ENCODE measurements at places on chromosomes 3 and 15.

DNA sequence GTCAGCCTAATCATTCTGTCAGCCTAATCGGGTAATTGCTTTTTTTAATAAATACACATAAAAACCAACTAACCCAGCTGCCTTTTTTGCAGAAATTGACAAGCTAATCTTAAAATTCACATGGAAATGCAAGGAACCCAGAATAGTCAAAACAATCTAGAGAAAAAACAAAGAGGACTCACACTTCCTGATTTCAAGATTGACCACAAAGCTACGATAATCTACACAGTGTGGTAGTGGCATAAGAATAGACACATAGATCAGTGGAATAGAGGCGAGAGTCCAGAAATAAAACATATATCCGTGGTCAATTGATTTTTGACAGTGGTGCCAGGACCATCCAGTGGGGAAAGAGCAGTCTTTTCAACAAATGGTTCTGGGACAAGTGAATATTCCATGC, 2.4 kb upstream of the C3orf20 start:
- no peak for DNase-seq

- DNase-seq: no peak
These were observed 33.6 kb downstream of the VPS13C start for GRCh38 chr15:62026487-62027262.

- DNase-seq: no peak
These were observed 6.6 kb downstream of the PLS1 start for GRCh38 chr3:142602619-142603385.

DNA sequence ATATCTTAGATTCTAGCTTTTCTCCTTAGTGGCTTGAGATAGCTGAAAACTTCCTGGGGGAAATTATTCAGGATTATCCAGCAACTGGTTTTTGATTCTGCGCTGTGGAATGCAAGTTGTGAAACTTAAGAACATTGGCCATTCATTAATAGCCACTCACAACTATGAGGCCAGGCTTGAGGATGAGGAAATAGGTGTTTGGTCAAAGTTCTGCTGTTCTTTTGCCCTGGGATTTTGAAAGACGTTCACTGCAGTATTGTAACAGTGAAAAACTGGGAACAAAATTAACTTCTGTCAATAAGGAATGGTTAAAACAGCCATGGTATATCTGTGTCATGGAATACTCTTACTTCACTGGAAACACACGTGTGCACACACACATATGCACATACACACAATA, 44.1 kb downstream of the CTXND1 start:
- no peak for DNase-seq

- no peak for DNase-seq
These were observed 32.8 kb downstream of the SCN5A start for GRCh38 chr3:38616658-38617057.

DNA sequence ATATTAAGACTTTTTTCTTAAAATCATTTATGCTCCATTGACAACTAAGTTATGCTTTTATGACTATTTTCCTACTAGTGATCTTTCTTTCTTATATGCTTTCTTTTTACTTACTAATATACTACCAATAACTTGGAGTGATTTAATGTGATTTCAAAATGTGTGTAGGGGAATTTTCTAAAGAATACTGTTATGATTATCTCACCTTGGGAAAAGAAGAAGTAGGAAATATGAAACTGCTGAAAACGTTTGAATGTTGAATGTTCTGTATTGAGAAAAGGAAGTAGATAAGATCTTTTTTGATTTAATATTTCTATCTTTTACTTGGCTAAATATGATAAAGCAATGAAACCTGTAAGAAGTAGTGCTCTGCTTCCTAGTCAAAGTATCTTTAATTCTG, 7.8 kb upstream of the CD200R1 start:
- no peak for DNase-seq

DNA sequence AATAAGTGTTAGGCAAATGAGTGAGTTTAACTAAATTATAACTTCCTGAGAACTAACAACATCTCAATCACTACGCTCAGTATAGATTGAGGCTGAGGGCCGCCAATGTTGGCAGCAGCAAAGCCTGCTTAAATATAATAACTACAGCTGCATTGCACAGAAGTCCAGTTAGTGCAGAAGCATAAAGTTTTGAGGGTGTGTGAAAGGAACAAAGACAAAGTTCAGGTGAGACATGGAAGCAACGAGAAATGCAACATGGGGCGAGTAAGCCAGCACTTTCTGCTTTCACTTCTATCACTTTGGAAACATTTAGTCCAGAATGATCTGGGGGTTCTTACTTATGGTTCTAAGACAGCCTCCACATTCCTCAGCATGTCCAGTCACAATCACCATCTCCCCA, 1052.3 kb upstream of the CFAP20DC start:
- no peak for DNase-seq

DNA sequence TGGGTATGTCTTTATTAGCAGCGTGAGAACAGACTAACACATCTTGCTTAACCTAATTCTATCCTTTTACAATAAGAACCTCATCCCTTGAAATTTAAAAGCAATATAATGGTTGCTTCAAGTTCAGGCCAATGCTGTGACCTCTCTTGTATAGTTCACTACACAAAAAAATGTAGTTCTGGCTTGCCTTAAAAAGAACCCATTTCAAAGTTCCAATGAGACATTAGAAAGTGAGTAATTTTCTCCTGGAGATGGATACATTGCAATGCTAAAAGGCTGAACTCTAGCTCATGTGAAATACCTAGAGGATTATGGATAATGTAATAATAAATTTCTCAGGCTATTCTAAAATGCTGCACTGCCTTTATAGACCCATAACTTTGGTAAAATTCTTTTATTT, 47.8 kb downstream of the ATP13A4 start:
- no peak for DNase-seq

GRCh38 chr3:30324587-30324986, 281.8 kb upstream of the TGFBR2 start:
- DNase-seq: peak; percentile 85

DNA sequence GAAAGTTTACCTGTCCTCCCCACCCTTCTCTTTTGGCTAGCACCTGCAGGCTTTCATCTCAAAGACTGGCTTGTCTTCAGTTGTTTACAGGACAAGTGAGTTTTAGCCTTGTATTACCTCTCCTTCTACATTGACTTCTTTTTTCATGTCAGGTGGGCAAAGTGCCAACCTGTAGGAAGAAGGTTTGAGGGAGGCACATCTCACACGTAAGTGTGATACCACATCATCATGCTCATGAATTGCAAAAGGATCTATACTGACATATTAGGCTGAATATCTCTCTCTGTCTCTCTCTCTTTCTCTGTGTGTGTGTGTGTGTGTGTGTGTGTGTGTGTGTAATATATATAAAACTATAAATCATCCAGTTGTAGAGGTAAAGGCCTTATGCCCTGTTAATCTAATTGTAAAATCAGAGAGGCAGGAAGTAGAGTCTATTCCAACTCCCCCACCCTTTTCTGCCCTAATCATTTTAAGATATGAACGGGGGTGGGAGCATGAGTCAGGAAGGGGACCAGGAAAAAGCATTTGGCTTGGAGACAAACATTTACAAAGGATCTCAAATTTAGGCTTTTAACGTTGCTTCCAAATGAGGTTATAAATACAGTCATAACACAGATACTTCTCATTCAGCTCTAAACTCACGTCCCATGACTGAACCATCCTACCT, 107.0 kb upstream of the PFN2 start:
- no peak for DNase-seq

DNA sequence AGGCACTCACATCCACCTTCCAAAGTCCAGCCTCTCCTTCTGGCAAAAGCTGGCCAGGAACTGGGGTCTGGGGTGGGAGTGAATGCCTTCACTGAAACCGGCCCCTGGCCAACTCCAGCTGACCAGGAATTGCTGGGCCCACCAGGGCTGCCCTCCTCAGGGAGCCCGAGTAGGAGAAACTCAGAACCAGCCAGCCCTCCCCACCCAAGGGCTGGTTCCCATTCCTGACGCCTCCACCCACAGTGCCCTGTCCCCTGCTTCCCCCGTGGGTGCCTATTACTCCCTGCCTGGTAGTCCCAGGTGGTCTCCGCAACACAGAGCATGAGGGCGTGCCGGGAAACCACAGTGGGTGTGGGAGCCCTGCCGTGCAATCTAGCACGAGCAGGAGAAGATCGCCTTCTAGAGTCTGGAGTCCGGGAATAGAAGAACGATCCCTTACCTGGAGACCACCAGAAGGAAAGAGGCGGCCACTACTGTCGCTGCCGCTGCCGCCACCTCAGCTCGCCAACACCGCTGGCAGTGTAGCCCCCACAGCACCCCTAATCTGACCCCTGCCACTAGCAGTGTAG, 178.8 kb downstream of the POTEB3 start:
- DNase-seq: no peak

GRCh38 chr15:98803228-98804056, 155.1 kb downstream of the IGF1R start:
- no peak for DNase-seq

GRCh38 chr3:31532587-31533168, at the start of gene STT3B:
Gene STT3B, plus strand, starts transcription at chr3:31532925. Its CDS starts 74 bp downstream, at chr3:31532999.
- DNase-seq: no peak

DNA sequence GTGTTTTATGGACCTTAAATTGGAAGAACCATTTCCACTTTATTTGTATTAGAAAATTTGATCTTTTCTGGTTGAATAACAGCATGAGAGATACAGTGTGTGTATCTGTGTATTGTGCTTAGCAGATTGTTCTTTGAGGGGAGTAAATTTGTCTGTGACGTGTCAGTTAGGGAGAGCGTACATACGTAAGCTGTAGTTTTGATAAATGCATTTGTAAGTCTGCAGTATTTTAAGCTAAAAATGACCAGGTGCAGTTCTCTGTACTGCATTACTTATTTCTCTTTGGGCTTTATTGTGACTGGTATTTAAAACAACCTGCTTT, 264.8 kb downstream of the ROBO2 start:
- no peak for DNase-seq

DNA sequence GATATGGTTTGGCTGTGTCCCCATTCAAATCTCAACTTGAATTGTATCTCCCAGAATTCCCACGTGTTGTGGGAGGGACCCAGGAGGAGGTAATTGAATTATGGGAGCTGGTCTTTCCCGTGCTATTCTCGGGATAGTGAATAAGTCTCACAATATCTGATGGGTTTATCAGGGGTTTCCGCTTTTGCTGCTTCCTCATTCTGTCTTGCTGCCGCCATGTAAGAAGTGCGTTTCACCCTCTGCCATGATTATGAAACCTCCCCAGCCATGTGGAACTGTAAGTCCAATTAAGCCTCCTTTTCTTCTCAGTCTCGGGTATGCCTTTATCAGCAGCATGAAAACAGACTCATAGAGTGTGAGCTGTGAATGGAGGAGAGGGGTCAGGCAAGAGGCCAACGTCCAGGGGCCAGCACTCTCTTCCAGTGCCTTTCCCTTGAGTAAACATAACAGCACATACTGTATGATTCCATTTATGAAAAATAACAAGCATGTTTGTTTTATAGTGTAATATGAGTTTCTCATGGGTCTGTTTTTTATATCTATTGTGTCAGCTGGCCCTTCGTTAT, 16.3 kb upstream of the LCTL start:
- DNase-seq: no peak

- no peak for DNase-seq
These were observed 318.2 kb upstream of the TMCO5A start for GRCh38 chr15:37616215-37616614.

DNA sequence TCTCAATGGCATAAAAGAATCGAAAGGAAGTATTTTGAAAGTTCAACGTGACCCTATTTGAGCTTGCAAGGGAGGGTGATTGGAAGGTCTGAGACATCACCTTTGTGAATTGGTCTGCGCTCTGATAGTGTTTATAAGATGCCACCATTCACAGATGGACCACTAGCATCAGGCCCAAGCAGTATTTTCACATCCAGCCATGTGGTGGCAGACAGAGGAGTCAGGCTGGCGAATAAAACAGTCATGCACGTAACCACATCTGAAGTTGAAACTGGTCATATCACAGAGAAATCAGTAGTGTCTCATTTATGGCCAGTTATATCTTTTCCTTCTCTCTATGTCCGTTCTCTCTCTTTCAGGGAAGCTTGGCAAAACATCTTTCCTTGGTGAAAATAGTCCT, 170.1 kb upstream of the ONECUT1 start:
- no peak for DNase-seq

GRCh38 chr15:98120561-98120960, 160.1 kb downstream of the ARRDC4 start:
- DNase-seq: no peak

DNA sequence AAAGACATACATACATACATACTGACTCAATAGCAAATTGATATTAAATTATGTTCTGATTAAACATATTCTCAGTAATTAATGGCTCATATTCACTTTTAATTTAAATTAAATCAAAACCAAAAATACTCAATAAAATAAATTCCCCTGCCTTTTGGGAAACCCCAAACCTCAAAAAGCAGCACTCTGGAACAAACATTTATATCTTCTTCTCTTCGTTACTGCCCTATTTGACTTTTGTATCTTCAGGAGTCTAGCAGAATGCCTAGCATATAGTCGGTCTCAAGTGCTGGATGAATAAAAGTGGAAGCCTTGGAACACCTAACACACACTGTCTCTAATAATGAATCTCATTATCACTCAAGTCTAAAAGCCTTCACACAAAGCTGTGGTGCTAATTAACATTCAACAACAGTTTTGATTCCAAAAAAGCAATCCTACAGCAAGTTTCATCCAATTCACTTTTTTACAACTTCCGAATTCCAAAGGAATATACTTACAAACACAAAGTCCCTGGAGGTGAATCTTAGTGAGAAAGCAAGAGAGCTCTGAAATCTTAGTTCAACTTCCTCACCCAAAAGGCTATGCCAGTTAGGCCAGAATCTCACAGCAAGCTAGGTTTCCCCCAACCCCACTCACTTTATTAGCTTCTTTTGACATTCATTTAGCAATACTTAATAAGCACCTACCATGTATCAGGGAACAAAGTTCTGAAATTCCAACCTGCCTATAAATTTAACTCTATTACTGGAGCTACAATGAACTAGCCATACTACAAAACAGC, 35.0 kb downstream of the GSK3B start:
- no peak for DNase-seq

GRCh38 chr15:88664151-88664778, 25.4 kb downstream of the ISG20 start:
- DNase-seq: no peak

- no peak for DNase-seq
These were observed 1.2 kb upstream of the SHISA5 start for GRCh38 chr3:48505146-48505545.

DNA sequence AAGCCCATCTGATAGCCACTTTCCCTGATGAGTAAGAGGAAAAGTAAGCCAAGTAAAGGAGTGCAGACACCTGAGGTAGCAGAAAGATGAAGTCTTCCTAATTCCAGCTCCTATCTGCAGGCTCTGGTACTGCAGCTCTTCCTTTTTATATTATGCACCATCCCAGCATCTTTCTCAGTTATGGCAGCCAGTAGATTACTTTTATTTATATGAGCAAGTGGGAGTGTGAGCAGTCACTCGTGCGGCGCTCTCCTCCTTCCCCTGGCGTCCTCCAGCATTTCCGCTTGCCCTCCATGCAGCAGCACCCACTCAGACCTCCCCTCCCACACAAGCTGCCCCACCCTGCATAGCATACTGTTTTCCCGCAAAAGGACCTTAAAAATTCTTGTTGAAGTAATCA, 465.9 kb upstream of the DPPA4 start:
- no peak for DNase-seq

GRCh38 chr3:57974796-57975388, 33.3 kb upstream of the FLNB start:
- peak; percentile 92 for DNase-seq
